ENCODE measurements at places on chromosomes 12 and 14.

DNA sequence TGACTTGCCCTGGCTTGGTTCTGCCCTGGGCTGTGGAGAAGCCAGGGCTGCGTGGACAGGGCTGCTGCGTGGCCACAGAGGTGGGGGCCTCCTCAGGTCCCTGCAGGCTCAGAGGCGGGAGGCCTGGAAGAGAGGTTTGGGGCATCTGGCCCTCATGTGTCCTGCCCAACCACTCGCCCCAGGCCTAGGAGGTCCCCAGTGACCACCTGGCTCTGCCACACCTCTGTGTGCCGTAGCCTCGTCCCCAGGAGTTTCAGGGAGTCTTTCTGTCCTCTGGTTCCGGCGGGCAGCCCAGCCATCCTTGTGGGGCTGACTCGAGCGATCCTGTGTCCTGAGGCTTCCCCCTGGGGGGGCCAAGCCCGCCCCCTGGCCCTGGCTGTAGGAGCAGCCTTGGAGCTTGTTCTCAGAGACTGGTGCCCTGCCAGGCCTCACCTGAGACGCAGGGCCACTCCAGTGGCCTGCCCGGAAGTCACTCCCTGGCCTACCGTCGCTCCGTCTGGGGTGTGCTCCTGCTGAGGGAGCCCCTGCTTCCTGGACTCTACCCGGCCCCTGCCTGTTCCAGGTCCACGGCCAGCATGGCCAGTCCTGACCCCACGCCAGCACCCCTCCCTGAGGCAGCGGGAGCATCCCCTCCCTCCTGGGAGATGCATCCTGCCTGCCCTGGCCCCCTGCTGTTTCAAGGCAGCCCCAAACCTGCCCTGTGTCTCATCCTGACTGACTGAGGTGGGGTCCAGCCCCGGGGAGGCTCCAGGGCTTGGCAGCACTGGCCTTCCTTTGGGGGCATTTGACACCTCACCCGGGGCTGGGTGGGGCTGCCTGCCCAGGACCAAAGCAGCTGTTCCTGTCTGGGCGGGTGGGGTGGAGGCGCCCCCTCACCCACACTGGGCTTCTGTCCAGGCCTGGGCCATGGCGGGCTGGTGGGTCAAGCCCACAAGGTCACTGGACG is 13.9 kb downstream of the ASPG start:
- no peak for DNase-seq

GRCh38 chr14:89688507-89689211 is 265.9 kb downstream of the EFCAB11 start:
- DNase-seq: no peak

DNA sequence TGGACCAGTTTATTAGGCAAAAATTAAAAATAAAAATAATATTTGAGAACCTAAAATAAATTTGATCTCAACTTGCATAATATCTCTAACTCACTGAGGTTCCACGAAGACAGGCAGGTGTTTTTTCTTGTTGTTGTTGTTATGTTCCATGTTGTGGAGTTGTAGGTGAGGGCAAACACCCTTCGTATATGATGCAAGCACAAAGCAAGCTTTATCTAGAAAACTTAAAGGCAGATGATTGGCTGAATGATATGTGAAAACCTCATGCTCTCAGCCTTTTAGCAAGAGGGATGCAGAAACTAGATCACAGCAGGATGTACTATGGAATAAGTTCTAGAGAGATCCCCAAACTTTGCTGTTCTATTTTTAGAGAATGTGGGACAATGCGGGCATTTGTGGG is 502.7 kb downstream of the ETNK1 start:
- DNase-seq: no peak

GRCh38 chr12:100427078-100427477 is 46.6 kb upstream of the NR1H4 start:
- no peak for DNase-seq

GRCh38 chr12:122190842-122191668 is 8.1 kb downstream of the LRRC43 start:
- peak; percentile 47 for DNase-seq
